ENCODE measurements at places on chromosomes 12 and 14. TPM values are rescaled to one million over a fixed set of nuclear protein-coding genes. Genes with fewer than 3 reads are reported as not detected.

Gene CLEC9A
- total RNA-seq = not detected

Gene PZP
- total RNA-seq = not detected

Gene RBP5
- total RNA-seq = not detected

Gene IFNG-AS1
- total RNA-seq = not detected

Gene PLA2G1B
- not detected for total RNA-seq

Gene SYT1
- total RNA-seq = 12.0 TPM

Gene SLC6A13
- total RNA-seq = 3.0 TPM

Gene ZFC3H1
- 10.8 TPM for total RNA-seq

Gene NRL
- 3.5 TPM for total RNA-seq

Gene KRT7
- 67.6 TPM for total RNA-seq

Gene MOAP1
- 10.8 TPM for total RNA-seq

Gene OR6C74
- not detected for total RNA-seq

Gene RND1
- 0.33 TPM for total RNA-seq

Gene ALDH2
- 63.1 TPM for total RNA-seq

Gene CLMN
- 5.3 TPM for total RNA-seq

Gene NFE2
- total RNA-seq = not detected

Gene PLEKHD1
- under 0.01 TPM for total RNA-seq

Gene CRIP2
- 216 TPM for total RNA-seq

Gene KRT1
- not detected for total RNA-seq

Gene HHIPL1
- total RNA-seq = 0.81 TPM

Gene DLST
- 80.2 TPM for total RNA-seq

Gene RERG
- total RNA-seq = 5.7 TPM

Gene SLCO1B1
- not detected for total RNA-seq

Gene RPS6KL1
- 4.6 TPM for total RNA-seq

Gene ANKRD52
- total RNA-seq = 54.6 TPM

Gene SIX6
- total RNA-seq = not detected

Gene KRT85
- not detected for total RNA-seq

Gene SERPINA3
- 0.16 TPM for total RNA-seq

Gene GPR84
- not detected for total RNA-seq

Gene SPIC
- total RNA-seq = not detected

Gene LRRC43
- 3.7 TPM for total RNA-seq

Gene SMCO3
- total RNA-seq = 0.13 TPM

Gene OLR1
- total RNA-seq = 1.5 TPM

Gene PDZRN4
- total RNA-seq = not detected

Gene MANSC1
- 4.2 TPM for total RNA-seq

Gene CMA1
- not detected for total RNA-seq

Gene SLC39A5
- not detected for total RNA-seq

Gene DBX2
- total RNA-seq = not detected

Gene DDN
- 0.16 TPM for total RNA-seq

Gene ACVRL1
- total RNA-seq = 3.9 TPM

Gene MORN3
- 0.16 TPM for total RNA-seq

Gene GAS2L3
- 20.5 TPM for total RNA-seq

Gene IL22
- total RNA-seq = not detected

Gene KIF21A
- 12.1 TPM for total RNA-seq

Gene DEGS2
- total RNA-seq = not detected

Gene GALNT6
- 57.5 TPM for total RNA-seq
